GM12878 (cell line): ENCODE measurements at places on chromosomes 3 and 15.

DNA sequence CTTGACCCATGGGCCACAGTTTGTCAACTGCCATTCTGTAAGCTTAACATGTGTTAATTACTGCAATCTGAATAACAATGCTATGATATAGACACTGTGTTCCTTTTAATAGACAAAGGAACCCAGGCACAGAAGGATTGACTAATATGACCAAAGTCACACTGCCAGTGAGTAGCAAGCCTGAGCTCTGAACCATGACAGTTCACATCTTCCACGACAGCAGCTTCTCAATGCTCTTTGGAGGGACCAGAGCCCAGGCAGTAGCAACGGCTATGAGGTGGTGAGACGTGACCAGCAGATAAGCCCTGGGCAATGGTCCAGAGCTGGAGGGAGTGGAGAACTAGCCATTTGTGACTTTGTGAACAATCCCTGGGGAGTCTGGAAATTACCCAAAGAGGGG, 19.4 kb downstream of the CA12 start:
- no peak for DNase-seq
- H3K4me1 ChIP-seq: peaks cover 5% of the 10 kb centered on the region; the same call in 1 of the 2 replicates
- H3K27me3 ChIP-seq: no peaks in the 10 kb centered on the region; the same call in 1 of the 2 replicates
- H3K27ac ChIP-seq: no peak overlapping the region
- H3K36me3 ChIP-seq: no peaks in the 10 kb centered on the region

- no peaks in the 10 kb centered on the region for H3K4me1 ChIP-seq
- no peak for DNase-seq
- no peaks in the 10 kb centered on the region for H3K36me3 ChIP-seq
- peaks cover 5% of the 10 kb centered on the region for H3K27me3 ChIP-seq
- no peak overlapping the region for H3K27ac ChIP-seq
- no peak overlapping the region for H3K4me3 ChIP-seq
These were observed 211.9 kb upstream of the IL12A start for GRCh38 chr3:159776779-159777178.

- no peak for DNase-seq
- no peak overlapping the region for H3K27ac ChIP-seq
- no peak overlapping the region for H3K4me3 ChIP-seq
- H3K36me3 ChIP-seq: no peaks in the 10 kb centered on the region
These were observed 94.5 kb upstream of the TBC1D5 start for GRCh38 chr3:17836919-17837318.

DNA sequence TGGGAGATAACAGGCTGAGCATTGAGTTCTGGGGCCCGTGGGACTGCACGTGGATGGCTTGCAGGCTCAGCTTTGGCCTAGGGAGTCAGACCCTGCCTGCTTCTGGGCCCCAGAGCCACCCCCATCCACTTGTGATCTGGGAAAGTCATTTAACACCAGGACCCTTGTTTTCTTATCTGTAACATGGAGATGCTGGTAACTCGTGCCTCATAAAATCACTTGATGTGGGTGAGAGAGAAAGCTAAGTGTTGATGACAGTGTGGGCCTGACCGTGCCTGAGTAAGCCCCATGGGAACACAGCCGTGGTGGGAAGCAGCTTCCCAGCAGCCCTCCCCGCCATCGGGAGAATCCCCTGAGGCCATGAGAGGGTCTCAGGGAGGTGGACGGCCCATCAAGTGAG, 378.1 kb downstream of the GABRB3 start:
- no peaks in the 10 kb centered on the region for H3K27me3 ChIP-seq
- H3K27ac ChIP-seq: no peak overlapping the region
- no peak overlapping the region for H3K4me3 ChIP-seq
- no peak for DNase-seq

DNA sequence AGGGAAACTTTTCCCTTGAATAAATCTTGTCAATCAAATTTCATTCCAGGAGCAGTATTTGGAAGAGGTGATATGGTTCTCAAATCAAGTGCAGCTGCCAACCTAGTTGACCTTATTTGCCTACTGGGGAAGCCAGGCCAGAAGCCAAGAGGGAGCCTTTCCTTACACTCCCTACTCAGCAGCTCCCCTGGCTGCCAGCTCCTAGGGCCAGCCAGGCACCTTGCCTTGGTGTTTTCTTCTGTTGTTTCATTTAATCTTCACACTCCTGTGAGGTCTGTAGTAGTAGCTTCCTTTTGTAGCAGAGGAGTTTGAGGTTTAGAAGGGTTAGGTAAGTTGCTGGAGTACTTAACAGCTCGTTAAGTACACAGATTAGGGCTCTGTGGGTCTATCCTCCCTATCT, 22.6 kb downstream of the MKRN2OS start:
- H3K4me3 ChIP-seq: no peak overlapping the region
- DNase-seq: no peak
- peaks cover 2% of the 10 kb centered on the region; the same call in 1 of the 2 replicates for H3K36me3 ChIP-seq
- no peak overlapping the region for H3K27ac ChIP-seq

GRCh38 chr3:110815008-110815583, 256.5 kb upstream of the NECTIN3 start:
- no peak overlapping the region for H3K27ac ChIP-seq
- DNase-seq: no peak
- H3K4me1 ChIP-seq: no peaks in the 10 kb centered on the region
- no peaks in the 10 kb centered on the region for H3K36me3 ChIP-seq
- H3K4me3 ChIP-seq: no peak overlapping the region
